GM12892 (cell line): ENCODE measurements at places on chromosomes 2 and 18.

GRCh38 chr2:186569897-186570296, 20.0 kb upstream of the ITGAV start:
- no peak for DNase-seq

DNA sequence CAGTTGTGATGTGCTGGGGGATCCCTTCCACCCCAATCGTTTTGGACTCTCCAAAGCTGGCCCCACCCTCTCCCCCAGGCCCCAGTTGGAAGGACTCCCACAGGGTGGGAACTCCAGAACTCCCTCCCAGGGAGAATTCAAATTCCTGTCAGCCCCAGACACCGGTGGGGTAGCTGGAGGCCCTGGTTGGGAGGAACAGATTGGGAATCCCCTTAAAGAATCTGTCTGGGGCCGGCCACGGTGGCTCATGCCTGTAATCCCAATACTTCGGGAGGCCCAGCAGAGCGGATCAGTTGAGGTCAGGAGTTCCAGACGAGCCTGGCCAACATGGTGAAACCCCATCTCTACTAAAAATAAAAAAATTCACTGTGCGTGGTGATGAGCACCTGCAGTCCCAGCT, 155.5 kb downstream of the ANKRD36C start:
- no peak for DNase-seq

DNA sequence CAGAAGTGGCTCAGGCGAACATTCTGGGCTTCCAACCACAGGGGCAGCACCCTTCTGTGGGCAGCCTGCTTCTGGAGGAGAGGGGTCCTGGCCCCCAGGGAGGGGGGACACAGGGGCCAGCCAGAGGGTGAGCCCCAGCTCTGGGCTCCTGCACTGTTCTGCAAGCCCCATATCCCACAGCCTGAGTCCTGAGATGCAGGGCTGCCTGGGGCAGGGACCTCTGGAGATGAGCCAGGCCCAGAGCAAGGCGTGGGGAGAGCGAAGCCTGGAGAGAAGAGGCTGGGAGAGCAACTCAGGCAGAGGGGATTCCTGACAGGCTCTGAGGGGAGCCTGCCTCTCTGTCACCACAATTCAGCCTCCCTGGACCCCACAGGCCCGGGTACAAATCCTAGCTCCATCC, 13.5 kb upstream of the PRSS56 start:
- no peak for DNase-seq

DNA sequence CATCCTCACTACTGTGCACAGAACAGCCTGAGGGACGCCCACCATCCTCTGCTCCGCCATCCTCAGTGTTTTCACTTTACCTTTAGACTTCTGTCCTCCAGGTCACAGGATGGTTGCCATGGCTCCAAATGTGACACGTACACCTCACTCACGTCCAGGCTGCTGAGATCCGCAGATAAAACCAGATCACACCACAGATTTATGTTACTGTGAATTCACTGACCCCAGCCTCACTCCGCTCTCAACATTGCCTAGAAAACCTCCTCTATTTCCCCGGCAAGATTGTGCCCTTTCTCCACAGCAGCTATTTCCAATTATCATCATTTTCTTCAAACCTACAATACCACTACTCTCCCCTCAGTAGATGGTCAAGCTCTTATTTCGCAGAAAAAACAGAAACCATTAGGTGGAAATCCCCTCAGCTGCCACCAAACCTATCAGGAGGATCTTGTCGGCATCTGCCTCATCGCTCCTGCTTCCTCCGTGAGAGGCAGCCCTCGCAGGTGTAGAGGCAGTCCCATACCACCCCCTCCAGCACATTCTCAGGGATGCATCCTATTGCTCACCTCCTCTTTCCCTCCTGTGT, 49.8 kb upstream of the SLC1A4 start:
- peak; percentile 50 for DNase-seq

DNA sequence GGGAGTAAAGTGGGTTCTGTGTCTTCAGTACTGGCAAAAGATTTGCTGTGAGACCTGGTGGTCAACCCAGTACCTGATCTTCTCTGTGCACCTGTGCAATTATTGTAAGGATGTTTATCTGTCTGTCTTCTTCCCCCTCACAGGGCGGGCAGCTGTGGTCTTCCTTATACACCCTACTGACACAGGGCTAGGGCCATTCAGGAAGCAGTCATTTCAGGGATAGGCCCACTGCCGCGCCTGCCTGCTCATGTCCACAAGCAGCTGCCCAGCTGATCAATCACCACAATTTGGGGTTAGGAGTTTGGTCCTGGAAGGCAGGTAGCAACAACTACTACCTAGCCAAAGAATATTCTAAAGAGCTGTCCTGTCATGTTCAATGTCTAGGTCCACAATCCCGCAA, 1.2 kb upstream of the CNNM4 start:
- no peak for DNase-seq

DNA sequence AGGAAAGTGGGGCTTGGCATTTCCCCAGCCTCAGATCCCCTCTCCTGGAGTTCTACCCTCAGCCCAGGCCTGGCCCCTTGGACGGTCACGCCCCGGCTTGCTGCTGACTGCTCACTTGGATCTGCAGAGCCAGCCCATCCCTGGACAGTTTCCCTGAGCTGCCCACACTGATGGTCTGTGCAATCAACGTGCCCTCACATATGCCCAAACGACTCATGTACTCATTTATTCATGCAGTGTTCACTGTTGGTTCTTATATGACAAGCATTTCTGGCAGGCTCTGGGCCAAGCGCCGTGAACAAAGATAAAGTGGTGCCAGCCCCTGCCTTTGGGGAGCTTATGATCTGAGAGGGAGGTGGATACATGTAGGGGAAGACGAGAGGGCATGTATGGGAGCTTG, 20.3 kb upstream of the GLI2 start:
- no peak for DNase-seq

DNA sequence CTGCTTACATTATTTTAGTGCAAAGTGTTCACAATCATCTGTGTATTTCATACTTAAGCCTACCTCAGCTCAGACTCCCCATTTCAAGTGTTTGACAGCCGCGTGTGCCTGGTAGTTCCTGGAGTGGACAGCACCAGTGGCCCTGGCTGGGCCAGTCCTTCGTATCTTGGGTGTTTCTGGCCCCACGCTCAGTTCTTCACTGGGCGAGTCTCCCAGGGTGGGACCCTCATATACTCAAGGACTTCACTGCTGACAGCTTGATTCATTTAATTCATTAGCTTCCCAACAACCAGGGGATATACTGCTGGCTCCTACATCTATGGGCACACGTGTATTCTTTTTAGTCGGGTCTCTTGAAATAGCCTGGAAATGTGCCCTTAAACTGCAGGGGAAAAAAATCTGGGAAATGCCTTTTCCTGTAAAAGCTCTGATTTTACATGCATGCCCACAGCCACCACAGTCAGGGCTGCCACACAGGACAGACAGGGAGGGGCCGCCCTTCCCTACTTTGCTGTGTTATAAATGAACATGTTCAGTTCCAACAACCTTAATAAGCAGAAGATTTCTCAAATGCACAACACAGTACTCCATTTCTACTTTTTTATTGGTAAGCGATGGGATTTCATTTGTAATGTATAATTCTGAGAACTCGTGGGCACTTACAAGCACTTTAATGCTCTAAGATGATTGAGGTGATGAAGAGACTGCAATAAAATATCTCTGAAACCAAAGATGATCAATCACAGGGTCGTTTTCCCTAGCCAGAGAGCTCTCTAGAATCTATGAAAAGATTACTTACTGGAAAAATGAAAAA, 205.5 kb upstream of the REV1 start:
- no peak for DNase-seq

GRCh38 chr18:59554796-59555335, 142.4 kb downstream of the CCBE1 start:
- DNase-seq: no peak

DNA sequence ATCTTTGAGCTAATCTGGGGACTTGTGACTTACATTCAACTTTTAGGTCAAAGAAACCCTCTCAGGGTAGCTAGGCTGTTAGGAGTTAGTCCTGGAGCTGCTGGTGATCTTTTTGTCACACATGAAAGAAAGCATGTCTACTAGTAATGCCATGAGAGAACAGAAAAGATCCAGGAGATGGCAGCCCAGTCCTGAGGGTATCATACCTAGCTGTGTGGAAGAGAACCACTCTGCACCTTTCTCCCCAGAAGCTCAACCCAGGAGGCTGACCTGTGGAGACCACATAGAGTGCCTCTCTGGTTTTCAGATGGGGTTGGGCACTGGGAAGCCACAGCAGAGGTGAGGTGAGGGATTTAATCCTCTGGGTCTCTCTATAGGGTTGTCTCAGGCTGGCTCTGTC, 460.2 kb upstream of the UBE2E3 start:
- DNase-seq: no peak

DNA sequence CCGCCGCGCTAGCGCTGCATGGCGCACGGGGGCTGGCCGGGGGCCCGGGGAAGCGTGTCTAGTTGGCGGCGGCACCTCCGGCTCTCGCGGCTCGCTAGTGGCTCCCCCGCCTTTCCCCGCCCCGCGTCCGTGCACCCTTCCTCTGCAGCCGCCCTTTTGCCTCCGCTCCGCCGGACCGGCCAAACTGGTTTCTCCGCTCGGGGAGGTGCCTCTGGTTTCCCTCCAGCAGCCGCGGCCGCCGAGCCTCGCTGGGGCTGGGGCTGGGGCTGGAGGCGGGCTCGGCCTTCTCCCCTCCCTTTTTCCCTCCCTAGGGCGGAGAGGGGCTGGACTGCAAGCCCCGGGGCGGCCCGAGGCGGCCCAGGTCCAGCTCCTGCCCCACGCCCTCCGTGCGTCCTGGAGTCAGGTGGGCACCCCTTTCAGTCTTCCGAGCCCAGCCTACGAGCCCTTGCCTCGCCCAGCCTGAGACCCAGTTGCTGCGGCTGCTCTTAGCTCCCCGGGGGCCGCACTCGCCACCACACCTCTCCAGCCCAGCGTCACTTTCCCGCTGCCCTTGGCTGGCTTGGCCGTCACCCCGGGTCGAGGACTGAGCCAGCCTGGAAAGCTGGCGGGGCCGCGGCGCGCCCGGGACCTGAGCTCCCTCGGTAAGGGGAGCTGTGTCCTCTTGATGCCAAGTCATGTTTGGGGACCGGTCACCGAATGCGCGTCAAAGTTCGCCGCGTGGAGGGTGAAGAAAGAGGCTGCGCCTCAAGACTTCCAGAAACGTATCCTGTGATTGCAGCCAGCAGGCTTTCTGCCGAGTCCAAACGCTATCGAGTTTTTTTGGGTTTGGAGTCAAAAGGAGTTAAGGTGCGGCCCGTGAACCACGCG, at the start of gene ATP8B1:
Gene ATP8B1 (minus strand): TSS at position 213 of the 867 bp plus-strand sequence. CDS start 71,508 bp downstream, outside the sequence.
- DNase-seq: peak; percentile 28

GRCh38 chr2:197994751-197995150, 190.4 kb downstream of the PLCL1 start:
- no peak for DNase-seq

- no peak for DNase-seq
Measured at GRCh38 chr2:151192681-151193080, 69.0 kb downstream of the RBM43 start.

- DNase-seq: no peak
Measured at GRCh38 chr2:187875261-187876141, 321.3 kb upstream of the TFPI start.

GRCh38 chr2:177291701-177292100, 27.2 kb upstream of the NFE2L2 start:
- no peak for DNase-seq

GRCh38 chr18:44837482-44838180, 156.9 kb downstream of the SETBP1 start:
- DNase-seq: no peak

- DNase-seq: no peak
Measured at GRCh38 chr2:112805542-112805941, 21.2 kb upstream of the IL1A start.

- no peak for DNase-seq
Measured at GRCh38 chr2:95265182-95265581, 9.1 kb upstream of the PROM2 start.

DNA sequence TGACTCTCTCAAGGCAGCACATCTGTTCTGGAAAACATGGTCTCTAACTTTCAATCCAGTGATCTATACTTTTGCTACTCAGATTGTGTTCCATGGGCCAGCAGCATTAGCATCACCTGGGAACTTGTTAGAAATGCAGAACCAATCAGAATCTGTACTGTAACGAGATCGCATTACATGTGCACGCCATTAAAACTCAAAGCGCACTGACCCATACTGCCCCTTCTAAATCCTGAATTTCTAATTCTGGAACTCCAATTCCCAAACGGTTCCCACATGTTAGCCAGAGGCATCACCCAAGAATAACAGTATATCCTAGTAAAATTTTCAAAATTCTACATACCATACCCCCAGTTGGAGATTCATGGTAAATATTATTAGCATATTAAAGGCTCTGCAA, 10.5 kb upstream of the DCTN1 start:
- no peak for DNase-seq

DNA sequence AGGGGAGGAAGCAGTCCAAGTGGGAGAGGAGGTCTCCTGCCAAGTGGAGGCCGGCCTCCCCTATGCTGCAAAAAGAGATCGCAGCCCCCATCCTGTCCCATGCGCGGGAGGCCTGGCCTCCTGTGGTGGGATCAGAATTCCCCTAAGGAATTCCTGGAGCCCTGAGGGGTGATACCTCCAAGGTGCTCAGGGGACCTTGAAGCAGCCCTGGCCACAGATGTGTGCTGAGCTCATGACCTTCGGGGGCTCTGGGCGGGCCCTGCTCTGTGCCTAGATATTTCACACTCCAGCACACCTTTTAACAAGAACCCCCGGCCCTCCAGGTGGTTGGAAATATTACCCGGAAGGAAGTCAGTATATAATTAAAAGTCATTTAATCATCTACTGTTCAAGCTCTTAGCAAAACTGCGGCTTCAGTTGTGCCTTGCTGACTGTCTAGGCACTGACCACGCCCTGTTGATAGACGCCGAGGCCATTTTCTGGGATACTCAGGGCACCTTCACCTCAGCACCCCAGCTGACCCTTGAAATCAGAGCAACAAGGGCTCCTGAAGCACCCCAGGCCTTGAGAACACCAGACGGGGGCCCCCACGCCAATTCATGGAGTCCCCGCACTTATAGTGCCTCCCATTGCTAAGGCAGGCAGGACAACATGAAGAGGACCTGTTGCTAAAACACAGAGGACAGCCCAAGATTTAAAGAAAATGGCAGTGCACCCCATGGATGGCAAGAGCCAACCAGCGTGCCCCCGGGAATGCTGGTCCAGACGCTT, 119.1 kb downstream of the NDUFA10 start:
- DNase-seq: no peak

DNA sequence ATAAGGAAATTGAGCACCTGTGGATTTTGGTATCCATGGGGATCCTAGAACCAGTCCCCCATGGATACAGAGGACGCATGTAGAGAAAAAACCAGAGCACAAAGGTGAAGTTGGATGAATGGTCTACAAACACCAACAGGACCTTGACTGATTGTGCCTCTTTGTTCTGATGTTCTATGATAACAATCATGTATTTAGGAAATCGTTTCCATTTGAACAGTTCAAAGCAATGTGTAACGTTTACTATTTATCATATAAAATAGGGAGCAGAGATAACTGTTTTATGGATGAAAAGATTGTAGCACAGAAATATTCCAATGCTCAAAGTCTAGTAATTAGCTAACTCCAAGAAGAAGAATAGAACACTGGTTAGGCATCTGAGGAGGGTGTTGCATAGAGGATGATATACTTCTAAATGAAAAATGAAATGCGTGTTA, 116.3 kb upstream of the FN1 start:
- DNase-seq: no peak
